ENCODE measurements at places on chromosomes 13 and 19.

- no peak for DNase-seq
Measured at GRCh38 chr19:28500982-28501630, 711.8 kb downstream of the UQCRFS1 start.

DNA sequence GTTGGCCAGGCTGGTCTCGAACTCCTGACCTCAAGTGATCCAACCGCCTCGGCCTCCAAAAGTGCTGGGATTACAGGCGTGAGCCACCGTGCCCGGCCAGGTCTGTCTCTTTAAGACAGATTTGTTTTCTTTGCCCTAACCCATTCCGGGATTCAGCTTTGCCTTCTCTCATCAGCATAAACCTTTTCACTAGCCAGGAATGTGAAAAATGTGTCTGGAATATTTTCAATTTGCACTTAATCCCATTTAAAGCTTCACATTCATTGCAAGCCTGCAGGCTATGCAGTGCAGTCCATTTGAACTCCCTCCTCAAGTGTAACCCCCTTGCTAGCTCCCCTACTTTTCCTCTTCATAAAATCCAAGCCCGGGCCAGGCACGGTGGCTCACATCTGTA is 880 bp upstream of the TMEM160 start:
- DNase-seq = no peak

- DNase-seq = no peak
Measured at GRCh38 chr19:54114340-54115108, 933 bp downstream of the TFPT start.

- DNase-seq = no peak
Measured at GRCh38 chr13:32262619-32263018, 52.5 kb downstream of the ZAR1L start.

GRCh38 chr13:21013682-21014038 is 47.7 kb downstream of the LATS2 start:
- no peak for DNase-seq

- DNase-seq = no peak
Measured at GRCh38 chr19:14138576-14139265, 2.3 kb upstream of the ASF1B start.

- DNase-seq = no peak
Measured at GRCh38 chr13:71596116-71596515, 270.9 kb downstream of the DACH1 start.

DNA sequence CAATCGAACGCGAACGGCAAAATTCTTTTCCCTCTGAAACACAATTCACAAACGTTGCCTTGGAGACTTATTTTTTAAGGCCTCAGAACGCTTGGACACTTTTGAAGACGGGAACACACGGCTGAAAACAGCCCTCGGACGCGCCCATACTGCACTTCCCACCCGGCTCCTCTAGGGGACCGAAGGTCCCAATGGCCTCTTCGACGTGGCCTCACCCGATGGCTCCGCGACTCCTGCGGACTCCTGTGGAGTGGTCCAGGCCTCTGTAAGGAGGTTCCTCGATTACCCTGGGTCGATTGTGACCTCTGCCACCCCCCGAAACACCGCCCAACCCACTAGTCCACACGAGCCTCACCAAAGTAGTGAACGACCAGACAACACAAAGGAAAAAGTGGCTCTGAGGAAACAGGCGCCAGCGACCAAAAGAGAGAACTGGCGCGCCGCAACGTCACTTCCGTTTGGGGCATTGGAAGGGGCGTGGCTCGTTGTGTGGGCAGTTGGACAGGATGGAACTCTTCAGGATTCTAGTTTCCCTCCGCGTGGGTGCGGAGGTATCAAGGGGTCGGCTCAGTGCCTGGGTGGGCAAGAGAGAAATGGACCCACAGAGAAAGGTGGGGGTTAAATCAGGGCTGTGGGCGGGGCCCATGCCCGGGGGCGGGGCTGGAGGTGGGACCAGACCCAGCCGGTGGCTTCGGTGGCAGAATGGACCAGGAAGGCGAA is at the start of gene ZNF560:
Gene ZNF560, minus strand, starts transcription at position 434 of the 720 bp plus-strand sequence. CDS start 23,303 bp downstream, outside the sequence.
- DNase-seq = no peak

GRCh38 chr13:75726306-75726705 is 90.2 kb downstream of the LMO7 start:
- DNase-seq = no peak

DNA sequence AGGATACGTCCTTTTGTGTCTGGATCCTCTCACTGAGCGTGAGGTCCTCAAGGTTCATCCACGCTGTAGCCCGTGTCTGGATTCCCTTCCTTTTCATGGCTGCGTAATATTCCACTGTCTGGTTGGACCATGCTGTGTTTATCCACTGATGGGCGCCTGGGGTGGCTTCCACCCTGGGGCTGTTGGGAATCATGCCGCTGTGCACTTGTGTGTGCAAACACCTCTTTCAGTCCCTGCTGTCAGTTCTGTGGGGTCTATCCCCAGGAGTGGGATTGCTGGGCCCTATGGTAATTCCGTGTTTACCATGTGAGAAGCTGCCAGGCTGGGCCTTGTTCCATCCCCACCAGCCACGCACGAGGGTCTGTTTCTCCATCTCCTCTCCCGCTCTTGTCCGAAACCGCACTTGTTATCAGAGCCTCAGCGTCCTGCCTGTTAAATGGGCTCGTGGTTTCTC is 98.6 kb downstream of the GADD45B start:
- DNase-seq = no peak

GRCh38 chr13:36057547-36057946 is 73.6 kb downstream of the DCLK1 start:
- DNase-seq = no peak

DNA sequence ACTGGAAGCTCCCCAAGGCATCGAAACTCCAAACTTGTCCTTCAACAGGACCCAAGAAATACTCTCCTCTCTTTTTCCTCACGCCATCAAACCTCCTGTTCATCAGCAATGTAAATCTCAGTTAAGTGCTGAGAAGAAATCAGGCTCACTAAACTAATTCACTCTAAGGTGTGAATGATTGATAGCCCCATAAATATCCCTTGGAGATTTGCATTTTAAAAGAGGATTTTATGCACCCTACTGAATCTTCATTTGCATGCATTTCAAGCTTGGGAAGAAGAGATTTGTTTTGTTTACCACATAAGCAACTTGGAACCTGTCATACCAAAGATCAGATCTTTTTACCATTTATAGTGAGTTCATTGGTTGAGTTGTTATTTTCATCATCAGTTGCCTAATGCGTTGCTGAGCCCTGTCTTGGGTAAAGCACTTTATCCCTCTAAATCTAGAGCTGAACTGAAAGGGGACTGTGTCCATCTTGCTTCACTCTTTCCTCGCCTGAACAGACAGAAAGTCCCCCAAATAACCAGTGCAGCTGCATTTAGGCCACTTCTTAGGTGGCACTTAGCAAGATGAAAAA is 40.2 kb upstream of the GSX1 start:
- no peak for DNase-seq

- peak; percentile 50 for DNase-seq
Measured at GRCh38 chr19:11570039-11570462, 7.4 kb downstream of the ACP5 start.

GRCh38 chr13:70088926-70089325 is 18.7 kb upstream of the ATXN8OS start:
- no peak for DNase-seq

- DNase-seq = peak; percentile 1
Measured at GRCh38 chr13:48783181-48783630, 129.5 kb downstream of the CYSLTR2 start.

DNA sequence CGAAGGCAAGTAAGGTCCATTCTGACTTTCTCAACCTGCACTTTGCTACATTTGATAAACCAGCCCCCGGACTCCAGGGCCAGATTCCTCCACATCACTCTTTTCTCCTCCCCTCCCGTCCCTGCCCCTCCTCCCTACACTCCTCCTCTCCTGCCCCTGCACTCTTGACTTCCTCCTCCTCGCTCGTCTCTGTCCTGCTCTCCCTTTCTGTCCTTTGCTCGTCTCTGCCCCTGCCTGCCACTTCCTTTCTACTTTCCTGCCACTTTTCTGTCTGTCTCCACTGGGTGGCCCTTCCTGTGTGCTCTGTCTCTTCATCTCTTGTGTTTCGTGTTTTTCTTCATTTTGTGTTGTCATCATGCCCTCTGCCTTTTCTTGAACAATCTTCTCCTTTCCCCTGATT is 7.0 kb downstream of the U2AF2 start:
- DNase-seq = no peak

GRCh38 chr13:75945841-75946482 is 309.8 kb downstream of the LMO7 start:
- no peak for DNase-seq

DNA sequence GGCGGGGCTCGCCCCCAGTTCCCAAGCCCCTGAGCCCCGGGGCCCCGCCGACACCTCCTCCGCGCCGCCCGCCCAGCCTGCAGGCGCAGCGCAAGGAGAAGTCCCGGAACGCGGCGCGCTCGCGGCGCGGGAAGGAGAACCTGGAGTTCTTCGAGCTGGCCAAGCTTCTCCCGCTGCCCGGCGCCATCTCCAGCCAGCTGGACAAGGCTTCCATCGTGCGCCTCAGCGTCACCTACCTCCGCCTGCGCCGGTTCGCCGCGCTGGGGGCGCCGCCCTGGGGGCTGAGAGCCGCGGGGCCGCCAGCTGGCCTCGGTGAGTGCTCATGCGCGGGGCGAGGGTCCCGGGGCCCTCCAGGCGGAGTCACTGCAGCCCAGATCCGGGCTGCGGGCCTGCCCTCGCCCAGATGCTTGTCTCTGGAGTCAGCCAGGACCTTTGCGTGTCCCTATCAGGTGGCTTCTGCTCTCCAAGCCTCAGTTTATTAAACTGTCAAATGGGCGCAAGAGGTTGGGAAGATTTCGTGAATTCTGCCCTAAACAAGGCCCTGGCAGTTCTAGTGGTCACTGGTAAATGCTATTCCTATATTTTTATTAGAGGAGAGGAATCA is 2.0 kb downstream of the NPAS1 start:
- DNase-seq = no peak

- no peak for DNase-seq
Measured at GRCh38 chr19:42333975-42334696, 8.7 kb downstream of the MEGF8 start.

DNA sequence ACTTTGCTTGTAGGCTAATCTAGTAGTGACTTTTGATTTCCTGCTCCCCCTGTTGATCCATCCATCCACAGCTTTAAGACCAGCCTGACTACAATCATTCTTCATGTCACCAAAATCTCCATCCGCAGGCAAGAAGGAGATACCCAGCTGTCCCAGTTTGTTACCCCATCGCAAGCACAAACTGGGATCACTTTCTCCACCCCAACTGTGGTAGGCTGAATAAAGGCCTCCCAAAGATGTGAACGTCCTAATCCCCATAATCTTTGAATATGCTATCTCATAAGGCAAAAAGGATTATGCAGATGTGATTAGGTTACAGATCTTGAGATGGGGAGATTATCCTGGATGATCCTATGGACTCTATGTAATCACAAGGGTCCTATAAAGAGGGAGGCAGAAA is 202.0 kb downstream of the ENOX1 start:
- no peak for DNase-seq

GRCh38 chr19:54795758-54796157 is 7.7 kb upstream of the KIR2DL4 start:
- no peak for DNase-seq

GRCh38 chr19:52603558-52604207 is 33.6 kb downstream of the ZNF701 start:
- DNase-seq = no peak

DNA sequence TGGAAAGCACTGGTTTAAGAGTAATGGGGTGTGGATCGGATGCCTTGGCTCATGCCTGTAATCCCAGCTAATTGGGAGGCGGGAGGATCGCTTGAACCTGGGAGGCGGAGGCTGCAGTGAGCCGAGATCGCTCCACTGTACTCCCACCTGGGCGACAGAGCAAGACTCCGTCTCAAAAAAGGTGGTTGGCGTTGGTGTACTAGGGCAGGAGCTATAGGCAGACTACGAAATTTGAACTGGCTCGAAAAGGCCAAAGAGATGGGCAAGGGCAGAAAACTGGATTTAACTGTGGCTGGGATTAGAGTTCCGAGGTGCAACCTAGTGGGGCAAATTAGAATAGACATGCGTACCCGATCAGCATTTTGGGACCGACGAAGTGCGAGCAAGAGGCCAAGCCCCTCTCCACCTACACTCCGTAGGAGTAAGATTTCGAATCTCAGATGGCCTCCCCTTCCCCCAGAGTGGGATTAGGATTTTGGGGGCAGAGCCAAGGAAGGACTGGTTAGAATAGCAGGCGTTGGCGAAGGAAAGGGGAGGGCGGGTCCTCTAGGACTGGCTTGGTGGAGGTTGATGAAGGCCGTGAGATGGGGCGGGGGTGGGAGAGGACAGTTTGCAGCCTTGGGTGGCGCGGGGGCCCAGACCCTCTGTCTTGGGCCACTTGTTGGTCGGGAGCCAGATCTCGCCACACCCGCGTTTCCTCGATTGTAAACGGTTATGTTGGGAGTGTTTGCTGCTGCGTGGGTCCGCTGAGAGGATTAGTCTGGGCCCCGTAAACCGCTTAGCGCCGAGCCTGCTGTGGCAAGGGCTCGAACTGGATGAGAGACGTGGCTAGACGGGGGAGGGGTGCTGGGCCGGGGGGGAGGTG is 2.0 kb upstream of the INAFM1 start:
- peak; percentile 39 for DNase-seq

DNA sequence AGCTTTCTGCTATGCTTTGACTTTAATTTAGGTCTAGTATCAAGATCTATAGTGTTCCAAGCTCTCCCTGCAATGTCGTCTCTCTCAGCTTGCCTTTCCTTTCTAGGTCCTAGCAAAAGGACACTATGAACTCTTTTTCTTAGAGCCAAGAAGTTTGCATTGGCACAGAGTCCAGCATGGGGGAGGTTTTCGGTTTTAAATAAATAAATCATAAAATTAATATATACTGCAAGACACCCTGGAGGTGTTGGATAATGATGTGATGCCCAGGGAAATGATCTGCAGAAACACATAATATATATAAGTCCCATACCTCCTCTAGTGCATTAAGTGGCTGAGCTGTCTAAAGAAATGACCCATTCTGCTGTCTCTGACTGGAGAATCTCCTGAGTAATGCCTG is 316.4 kb upstream of the MAB21L1 start:
- DNase-seq = no peak

- no peak for DNase-seq
Measured at GRCh38 chr13:73596382-73596781, 537.6 kb downstream of the KLF5 start.

DNA sequence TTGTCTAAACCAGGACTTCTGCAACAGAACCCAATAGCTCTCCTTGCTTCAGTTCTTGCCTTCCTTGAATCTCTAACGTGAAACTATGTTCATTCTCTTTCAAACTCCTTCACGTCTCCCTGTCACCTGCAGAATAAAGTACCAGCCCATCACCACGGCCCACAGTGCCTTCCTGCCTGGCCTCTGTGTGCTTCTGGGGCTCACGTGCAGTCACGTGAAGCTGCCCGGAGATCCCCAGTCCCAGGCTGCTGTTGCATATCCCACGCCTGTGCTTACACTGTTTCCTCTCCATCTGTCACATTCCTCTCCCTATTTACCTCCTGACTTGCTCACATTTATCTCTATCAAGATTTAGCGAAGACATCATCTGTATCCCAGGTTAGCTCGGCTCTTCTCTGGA is 102.8 kb downstream of the STARD13 start:
- DNase-seq = no peak
